ENCODE measurements at places on chromosomes 3 and 15.

DNA sequence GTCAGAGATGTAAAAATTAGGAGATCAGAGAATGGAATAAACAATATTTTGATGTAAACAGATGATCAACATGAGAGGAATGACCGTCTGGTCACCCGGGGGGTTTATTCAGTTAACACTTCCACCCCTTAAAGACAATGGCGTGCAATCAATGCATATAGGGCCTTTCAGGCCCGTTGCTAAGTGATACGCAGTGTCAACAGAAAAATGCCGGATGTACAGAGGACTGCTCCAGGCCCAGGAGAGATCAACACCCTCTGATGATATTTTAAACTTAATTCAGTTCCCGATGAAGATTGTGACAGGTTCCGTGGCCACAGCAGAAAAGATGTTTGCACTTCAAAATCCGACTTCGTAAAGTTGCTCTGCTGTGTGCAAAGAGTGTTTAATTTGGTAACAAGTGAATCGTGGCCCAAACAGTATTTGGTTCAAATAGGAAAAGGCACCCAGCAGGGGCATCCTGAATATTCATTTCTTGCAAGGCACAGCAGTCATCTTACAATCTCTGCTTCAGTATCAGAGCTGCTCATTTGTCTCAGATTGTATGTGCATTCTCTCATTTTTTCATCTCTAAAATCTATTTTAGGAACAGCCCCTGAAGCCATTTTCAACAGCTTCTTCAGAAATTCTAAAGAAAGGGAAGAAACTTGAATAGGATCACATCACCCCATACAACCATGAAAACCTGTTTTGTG lies 72.6 kb downstream of the FOXB1 start:
- DNase-seq = no peak

GRCh38 chr3:188157971-188158370 lies 4.0 kb downstream of the LPP start:
- DNase-seq = no peak

DNA sequence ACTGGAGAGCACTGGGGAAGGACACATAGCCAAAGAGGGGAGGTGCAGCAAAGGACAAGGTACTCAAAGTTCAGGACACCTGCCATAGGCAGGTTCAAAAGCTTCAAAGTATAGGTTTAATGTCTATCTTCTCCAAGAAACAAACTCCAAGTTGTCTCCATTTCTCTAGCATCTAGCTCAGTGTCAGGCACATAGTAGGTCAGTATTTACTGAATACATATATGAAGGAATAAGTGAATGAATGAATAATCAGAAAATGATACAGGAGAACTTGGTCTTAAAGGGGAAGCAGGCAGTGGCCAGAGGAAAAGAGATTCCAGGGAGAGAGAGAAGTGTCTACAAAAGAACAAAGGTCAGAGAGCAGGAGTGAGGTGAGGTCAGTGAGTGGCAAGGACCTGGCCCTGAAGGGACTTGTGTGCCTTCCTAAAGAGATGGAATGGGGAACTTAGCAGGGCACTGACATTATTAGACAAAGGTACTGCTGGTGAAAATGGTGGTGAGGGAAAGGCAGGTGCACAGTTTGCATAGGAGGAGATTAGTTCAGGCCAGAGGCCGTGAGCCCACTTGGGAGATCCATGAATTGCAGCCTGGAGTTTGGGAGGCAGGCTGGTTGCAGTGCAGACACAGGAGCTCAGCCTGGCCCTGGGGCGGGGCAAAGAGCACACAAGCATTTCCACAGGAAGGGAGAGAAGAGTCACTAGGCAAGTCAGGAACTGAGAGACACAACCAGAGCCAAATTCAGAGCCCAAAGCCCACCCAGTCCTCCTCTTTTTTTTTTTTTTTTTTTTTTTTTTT lies 21.4 kb downstream of the TBC1D2B start:
- peak; percentile 74 for DNase-seq

DNA sequence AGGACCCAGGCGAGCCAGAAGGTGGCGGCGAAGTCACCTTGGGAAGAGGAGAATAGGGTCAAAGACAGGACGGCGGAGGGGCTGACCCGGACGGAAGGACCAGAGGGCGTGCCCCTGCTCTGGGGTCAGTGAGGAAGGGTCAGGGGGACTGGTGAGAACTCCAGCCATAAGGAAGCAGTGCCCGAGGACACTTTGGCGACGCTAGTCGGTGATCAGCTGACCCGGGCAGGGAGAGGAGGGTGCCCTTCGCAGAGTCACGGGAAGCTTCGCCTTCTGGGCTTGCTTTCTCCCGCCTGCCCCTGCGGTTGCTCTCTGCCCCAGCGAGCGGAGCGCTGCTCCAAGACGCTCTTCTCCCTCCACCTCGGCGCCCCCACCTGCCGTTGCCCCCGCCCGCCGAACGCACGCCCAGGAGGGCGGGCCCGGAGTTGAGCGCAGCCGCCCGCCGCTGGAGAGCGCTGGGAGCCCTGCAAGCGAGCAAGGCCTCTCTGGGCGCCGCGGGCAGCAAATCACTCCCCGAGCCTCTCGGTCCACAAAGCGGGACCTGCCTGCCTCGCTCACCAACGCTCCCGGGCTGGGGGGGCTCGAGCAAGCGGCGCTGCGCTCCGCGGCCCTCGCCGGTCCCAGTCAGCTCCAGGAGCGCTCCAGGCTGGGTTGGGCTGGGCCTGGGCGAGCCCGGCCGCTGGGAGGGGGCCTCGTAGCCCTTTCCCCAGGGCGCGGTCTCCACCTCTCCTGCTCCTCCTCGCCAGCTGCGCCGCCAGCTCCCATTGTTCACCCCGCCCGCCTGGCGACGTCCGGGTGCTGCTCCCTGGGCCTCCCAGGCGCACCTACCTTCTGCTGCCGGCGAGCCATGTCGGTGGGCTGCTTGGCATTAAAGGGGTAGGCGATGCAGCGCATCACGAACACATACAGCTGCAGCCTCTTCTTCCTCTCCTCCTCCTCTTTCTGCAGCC lies 1.2 kb downstream of the CADPS start:
- no peak for DNase-seq

- no peak for DNase-seq
Observed at GRCh38 chr3:143167969-143168854, 48.6 kb downstream of the CHST2 start.

- no peak for DNase-seq
Observed at GRCh38 chr15:51825698-51826097, 3.8 kb upstream of the TMOD3 start.

- no peak for DNase-seq
Observed at GRCh38 chr3:192675958-192676649, 51.2 kb downstream of the FGF12 start.

- DNase-seq = no peak
Observed at GRCh38 chr3:102354818-102355515, 79.8 kb upstream of the ZPLD1 start.

DNA sequence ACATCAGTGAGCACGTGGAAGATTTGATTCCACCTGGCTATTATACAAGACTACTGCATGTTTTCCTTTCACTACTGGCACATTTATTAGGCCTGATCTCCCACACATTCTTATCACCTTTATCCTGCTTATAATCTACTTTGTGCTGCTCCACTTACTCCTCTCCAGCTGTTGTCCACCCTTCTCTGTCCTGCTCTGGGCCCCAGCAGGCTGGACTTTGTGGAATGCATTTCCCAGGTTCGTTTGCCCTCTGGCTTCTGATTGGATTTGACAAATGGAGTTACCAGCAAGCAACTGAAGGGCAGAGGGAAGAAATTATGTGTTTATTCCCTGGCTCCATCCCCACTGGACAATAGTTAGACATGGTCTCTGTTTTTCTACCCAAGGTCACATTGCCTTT lies 75.5 kb downstream of the DCLK3 start:
- no peak for DNase-seq

GRCh38 chr15:64182859-64183370 lies 20.1 kb upstream of the PPIB start:
- DNase-seq = no peak

- DNase-seq = no peak
Observed at GRCh38 chr3:39327053-39327745, 2.3 kb upstream of the CCR8 start.

DNA sequence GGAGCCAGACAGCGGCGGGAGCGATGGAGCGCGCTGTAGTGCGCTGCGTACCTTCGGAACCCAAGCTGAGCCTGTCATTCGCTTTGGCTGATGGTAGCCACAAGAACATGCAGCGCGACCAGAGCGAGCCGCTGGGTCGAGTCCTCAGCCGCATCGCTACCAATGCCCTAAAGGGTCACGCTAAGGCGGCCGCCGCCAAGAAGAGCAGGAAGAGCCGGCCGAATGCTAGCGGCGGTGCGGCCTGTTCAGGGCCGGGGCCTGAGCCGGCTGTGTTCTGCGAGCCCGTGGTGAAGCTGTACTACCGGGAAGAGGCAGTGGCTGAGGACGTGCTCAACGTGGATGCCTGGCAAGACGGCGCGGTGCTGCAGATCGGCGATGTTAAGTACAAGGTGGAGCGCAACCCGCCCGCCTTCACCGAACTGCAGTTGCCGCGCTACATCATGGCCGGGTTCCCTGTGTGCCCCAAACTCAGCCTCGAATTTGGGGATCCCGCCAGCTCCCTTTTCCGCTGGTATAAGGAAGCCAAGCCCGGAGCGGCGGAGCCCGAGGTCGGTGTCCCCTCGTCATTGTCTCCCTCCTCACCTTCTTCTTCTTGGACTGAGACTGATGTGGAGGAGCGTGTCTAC lies 498 bp downstream of the PDE12 start:
- DNase-seq = no peak

- no peak for DNase-seq
Observed at GRCh38 chr15:50880651-50881114, 27.8 kb upstream of the AP4E1 start.

DNA sequence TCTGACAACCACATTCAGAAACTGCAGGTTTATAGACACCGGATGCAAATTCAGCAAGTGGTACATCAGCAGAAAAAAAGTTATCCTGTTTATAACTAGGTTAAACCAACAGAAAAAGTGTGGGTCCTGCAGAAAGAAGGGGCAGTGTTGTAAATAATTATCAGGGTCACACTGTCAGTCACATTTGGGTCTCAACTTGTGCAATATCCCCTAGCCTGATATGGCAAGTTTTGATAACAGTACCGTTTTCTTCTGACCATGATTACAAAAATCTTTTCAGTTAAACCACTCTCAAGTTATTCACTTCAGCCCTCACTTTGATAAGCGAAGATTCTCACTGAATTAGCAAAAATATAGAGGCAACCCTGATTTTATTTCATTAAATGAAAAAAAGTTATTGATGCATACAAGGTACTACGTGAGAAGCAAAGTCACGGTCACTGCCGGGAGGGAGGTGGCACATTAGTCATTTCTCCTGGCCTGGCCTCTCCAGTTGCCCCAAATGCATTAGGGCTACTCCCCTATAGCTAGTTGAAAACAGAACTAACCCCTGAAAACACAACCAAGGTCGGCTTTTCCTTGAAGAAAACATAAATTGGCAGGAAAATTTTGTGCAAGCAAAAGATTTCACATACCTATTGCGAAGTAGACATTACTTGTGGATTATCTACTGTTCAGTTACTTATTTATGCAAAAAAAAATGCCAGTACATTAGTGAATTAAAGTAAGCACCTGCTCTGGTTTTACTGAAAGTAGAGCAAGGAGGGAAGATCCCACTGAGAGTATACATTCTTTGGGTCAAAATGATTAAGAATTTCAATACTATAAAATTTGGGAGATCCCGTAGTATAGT lies 28.6 kb downstream of the IL5RA start:
- DNase-seq = no peak

DNA sequence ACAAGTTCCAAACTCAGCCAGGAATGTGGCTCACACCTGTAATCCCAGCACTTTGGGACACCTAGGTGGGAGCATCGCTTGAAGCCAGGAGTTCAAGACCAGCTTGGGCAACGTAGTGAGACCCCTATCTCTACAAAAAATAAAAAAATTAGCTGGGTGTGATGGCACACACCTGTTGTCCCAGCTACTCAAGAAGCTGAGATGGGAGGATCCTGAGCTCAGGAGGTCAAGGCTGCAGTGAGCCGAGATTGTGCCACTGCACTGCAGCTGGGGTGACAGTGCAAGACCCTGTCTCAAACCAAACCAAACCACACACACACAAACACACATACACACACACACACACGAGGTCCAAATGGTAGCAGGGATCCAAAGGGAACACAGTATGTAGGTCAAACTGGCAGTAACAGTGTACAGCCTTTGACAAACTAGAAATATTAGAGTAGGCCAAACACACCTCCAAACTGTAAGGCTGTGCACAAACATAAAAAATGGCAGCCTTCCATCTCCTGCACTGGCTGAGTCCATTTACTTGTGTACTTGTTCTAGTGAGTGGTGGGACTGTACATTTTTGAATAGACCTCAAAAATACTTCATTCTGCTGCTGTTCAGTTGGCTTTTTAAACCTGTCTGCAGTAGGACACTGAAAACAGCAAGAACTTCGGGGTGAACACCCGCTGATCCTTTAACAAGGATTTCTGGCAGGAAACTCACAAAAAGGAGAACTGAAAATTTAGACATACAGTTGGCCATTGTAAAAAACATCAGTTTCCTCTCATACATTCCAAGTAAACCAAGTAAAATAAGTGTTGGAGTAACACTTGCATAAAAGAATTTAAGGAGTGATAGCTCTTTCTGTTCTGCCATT lies 33.6 kb downstream of the INTS14 start:
- no peak for DNase-seq

DNA sequence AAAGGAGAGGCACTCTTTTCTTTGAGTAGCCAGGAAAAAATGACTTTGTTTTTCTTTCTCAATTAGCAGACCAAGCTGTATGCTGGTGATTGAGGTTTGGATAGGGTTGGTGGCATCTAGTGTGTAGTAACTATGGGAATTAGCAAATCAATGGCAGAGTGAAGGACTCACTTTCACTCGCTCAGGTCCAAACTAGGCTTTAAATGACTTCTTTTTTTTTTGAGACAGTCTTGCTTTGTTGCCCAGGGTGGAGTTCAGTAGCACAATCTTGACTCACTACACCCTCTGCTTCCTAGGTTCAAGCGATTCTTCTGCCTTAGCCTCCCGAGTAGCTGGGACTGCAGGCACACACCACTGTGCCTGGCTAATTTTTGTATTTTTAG lies 35.9 kb downstream of the PRKCI start:
- DNase-seq = no peak

- DNase-seq = peak; percentile 93
Observed at GRCh38 chr15:34342737-34343575, at the start of the genes NOP10 and NUTM1. Gene NOP10, minus strand, starts transcription at chr15:34343136. Its CDS starts 63 bp downstream, at chr15:34343073. Gene NUTM1, plus strand, starts transcription at chr15:34343315. Its CDS starts 382 bp downstream, at chr15:34343697.

GRCh38 chr3:190346541-190346940 lies 24.3 kb upstream of the CLDN1 start:
- DNase-seq = no peak

DNA sequence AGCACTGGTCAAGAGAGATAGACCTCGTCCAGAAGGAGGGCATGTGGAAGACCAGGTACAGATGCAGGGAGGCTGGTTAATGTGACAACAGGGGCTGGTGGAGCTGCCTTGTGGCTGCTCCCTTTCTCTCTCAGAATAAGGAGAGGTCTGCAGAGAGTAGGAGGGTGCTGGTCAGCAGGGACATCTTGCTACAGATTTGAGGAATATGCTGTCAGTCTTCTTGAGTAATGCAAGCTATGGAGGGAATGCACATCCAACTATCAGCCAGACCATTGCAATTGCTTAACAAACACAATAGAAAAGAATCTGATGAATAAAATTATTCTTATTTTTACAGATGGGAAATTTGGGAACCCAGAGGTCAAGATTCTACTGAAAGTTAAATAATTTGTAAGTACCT lies 20.3 kb upstream of the SIAH2 start:
- DNase-seq = no peak

Data from coronary artery (tissue), 2 donors.